ENCODE measurements at places on chromosomes 7 and 10.

GRCh38 chr10:119931871-119932270, 39.3 kb downstream of the SEC23IP start:
- DNase-seq: no peak

GRCh38 chr7:139341776-139342226, 664 bp downstream of the FMC1 start:
- DNase-seq: no peak

GRCh38 chr7:27870595-27870994, 130.6 kb downstream of the TAX1BP1 start:
- DNase-seq: no peak

- DNase-seq: no peak
Observed at GRCh38 chr10:103067956-103068355, 125.1 kb downstream of the NT5C2 start.

GRCh38 chr7:55173671-55174070, 154.9 kb downstream of the EGFR start:
- no peak for DNase-seq

- no peak for DNase-seq
Observed at GRCh38 chr10:73368238-73368637, 9.6 kb upstream of the CFAP70 start.

DNA sequence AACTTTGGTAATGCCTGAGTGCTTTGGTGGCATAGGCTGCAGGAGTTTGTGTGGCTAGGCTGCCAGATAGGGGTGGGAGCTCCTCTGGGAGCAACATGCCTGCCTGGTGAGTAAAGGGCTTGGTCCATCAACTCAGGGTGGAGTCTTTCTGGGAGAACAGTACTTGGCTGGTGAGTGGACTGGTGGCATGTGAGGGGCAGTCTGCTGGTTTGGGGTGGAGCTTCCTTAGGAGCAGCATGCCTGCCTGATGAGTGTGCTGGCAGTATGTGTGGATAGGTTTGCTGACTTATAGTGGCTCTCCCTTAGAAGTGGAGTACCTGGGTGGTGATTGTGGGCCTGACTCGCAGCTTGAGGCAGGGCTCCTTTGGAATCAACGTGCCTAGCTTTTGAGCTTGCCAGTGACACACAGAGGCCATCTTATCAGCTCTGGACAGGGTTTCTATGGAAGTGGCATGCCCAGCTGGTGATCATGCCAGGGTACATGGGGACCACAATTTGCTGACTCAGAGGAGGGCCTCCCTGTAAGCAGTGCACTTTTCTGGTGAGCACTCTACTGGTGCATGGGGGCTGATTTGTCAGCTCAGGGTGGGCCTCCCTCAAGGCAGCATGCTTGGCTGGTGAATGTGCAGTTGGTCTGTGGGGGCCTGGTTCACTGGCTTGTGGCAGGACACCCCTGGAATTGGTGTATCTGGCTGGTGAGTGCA, 35.0 kb upstream of the SRI start:
- DNase-seq: no peak

- peak; percentile 2 for DNase-seq
Observed at GRCh38 chr10:44386546-44387052, 1.7 kb upstream of the CXCL12 start.

- no peak for DNase-seq
Observed at GRCh38 chr10:60677531-60678129, 100.6 kb upstream of the CDK1 start.

- no peak for DNase-seq
Observed at GRCh38 chr10:1477578-1477977, 259.7 kb downstream of the ADARB2 start.

- no peak for DNase-seq
Observed at GRCh38 chr10:112374724-112375541, 1.0 kb downstream of the ACSL5 start.

DNA sequence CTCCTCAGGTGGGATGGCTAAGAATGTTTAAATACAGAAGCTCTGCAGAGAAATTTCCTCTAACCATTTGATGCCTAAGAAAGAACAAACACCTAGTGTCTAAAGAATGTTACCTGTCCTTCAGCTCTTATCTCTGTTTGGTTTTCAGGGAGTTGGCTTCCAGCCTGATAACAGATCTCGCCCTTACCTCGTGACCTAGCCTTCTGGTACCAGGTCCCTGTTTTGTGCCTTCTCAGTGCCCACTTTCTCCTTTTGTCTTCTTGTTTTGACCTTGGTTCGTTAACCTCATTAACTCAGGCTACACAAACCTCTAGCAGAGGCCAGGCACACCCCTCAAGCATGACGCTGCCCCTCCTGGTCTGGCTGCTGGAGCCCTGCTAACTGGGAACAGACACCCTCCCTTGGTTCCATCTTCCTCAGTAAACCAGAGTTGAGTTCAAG, 16.1 kb upstream of the RAB11FIP2 start:
- DNase-seq: no peak

GRCh38 chr10:3681642-3682554, 103.1 kb downstream of the KLF6 start:
- no peak for DNase-seq

- no peak for DNase-seq
Observed at GRCh38 chr10:1311726-1312125, 255.5 kb downstream of the WDR37 start.

GRCh38 chr10:69629519-69629896, 539 bp upstream of the FAM241B start:
- DNase-seq: no peak

DNA sequence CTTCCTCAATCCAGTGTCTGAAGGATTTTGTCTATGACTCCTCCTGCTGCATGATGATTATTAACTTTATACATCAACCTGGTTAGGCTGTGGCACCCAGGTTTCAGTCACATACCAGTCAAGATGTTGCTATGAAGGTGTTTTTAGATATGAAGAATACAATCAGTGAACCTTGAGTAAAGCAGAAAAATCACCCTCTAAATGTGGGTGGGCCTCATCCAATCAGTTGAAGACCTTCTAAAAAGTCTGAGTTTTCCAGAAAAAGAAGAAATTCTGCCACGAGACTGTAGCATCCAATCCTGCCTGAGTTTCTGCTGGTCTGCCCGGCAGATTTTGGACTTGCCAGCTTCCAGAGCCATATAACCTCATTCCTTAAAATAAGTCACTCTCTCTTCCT, 126.1 kb upstream of the FRMD4A start:
- DNase-seq: no peak

DNA sequence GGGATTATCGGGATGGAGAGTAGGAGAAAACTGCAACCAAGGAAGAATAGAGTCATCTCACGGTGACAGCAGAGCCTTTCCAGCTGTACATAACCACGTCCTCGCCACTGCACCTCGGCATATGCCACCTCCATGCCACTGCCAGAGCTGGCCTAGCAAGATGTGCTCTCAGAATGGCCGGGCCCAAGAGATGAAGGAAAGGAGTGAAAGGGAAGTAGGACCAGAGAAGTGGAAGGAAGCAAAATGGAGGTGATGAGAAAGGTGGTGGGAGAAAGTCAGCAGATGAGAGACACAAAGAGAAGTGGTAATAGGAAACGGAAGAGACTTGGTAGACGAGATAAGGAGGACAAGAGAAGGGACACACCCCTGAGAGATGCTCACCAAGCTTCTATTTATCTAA, 8.0 kb upstream of the CALU start:
- DNase-seq: no peak

DNA sequence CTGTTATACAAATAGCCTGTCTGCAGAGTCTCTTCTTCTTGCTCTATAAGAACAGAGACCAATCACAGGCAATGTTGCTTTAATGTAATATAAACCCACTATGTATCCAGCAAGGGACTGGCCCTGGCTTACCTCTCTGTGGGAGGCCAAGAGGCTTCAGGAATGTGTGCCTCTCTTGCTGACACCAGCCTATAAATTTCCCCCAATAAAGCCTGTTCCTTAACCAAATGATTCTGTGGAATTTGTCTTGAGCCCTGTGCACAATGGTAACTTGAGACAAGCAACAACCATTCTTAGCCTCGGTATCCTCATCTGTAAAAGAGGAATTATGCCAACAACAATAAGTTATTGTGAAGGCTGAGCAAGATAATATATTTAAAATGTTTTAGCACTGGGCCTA, 563.7 kb downstream of the GRM8 start:
- DNase-seq: no peak

GRCh38 chr7:76340617-76341131, 18.1 kb downstream of the YWHAG start:
- DNase-seq: no peak

- no peak for DNase-seq
Observed at GRCh38 chr7:87147500-87147899, 4.8 kb upstream of the DMTF1 start.

DNA sequence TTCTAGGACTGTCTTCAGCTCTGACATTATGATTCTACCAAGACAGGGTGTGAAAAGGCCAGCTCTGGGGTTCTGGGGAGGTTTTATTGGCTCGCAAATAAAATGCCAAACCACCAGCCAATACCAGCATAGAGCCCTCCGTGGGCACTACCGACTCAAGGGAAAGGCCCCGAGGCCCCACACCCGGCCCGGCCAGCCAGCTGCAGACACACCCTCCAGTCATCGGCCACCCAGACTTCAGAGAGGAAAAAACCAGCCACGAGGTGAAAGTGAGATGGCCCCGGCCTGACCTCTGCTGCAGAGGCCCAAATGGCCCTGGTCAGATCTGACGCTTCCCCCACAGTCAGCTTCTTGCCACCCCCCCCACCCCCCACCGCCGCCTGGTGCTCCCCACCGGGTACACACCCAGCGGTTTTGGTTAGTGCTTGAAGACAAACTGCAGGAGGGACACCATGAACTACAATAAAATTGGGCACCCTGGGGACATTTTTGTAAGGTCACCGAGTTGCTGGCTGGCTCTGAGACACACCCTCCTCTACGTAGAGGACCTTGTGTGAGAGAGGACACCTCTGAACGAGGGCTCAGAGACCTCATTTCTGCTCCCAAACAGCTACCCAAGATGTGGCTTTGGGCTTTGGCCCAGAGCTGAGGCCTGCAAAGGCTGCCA, 79.9 kb downstream of the PRKAG2 start:
- DNase-seq: no peak

- DNase-seq: no peak
Observed at GRCh38 chr7:158018971-158019645, 568.5 kb downstream of the PTPRN2 start.

DNA sequence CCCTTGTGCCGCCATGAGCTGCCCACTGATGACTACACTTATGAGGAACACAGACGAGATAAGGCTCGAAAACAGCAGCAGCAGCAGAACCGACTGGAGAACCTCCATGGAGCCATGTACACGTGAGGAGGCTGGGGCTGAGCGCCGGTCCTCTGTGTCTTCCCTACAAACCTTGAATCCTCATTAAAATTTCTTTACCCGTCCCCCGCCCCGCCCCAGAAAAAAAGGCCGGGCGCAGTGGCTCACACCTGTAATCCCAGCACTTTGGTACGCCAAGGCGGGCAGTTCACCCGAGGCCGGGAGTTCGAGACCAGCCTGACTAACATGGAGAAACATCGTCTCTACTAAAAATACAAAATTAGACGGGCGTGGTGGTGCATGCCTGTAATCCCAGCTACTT, 1.5 kb upstream of the RINT1 start:
- DNase-seq: no peak

DNA sequence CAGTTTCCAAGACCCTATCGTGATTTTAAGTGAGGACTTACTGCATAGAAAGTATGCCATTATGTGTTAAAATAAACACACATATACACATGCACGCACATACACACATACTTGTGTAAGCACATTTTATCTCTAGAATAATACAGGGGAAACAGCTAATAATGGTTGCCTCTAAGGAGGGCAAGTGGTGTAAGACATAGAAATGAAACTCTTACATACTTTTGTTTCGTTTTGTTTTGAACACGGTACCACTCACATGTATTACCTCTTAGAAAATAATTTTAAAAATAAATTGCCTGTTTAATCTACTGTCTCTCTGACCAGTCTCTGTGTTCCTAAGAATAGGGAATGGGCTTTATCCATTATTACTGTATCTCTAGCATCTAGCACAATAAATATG, 49.2 kb downstream of the HERPUD2 start:
- no peak for DNase-seq

DNA sequence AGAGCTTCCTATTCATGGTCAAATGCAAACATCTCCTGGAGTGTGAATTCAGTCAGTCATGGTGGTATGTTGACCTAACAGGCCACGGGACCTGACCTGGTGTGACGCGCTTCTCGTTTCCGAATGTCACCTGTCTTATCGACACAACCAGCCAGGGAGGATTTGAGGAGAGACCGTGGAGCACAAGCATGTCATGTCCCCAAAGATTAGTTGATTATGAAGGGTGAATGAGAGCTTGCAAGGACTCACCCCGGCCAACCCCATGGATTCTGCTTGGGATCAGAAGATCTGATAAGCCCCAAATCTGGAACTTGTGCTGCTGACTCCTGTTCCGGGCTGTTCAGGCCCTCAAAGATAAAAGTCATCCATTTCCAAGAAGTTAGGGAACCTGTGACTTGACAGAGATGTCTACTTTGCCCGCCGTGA, 10.5 kb downstream of the ADRA2A start:
- DNase-seq: no peak

DNA sequence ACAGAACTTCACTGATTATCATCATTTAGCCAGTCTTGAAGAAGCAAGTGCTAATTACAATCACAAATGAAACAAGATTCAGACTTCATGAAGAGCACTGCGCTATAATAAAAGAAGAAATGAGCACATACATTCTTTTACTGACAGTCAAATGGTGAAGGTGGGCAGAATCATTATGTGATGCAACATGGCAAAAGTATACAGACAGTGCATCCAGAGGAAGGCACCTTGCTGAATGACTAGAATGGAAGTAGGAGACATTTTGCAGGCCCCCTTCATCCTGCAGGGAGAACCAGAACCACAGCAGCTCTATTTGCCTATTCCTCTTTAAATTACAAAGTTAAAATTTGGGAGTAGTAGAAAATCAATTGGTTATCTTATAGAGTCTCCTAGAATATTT, 31.0 kb upstream of the CC2D2B start:
- no peak for DNase-seq

DNA sequence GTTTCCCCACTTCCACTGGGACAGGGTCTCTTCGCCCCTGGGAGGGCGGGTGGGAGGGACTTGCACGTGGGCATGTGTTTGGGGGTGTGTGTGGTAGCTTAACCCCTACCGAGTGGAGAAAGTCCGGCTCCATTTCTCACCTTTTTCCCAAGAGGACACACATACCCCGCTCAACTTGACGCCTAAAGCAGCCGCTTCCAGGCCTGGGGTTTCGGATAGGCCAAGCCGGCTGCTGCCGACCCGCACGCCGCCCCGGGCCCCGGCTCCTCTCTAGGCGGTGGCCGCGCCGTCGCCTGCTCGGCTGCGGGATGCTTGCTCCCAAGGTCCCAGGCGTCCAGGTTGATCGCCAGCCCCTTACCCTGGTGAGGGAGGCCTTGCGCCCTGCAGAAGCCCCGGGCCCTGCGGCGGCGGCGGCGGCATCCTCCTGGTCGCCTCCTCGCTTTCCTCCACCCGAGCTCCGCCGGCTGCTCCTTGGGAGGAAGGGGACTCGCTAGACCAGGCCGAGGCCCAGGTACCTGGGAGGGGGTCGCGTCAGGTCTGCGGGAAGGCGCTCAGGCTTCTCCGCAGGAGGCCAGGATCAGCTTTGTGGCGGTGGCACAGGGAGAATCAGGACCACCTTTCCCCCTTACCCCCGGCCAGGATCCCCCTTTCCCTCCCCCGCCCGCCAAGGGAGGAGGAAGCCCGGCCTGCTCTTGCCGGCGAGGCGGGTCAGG, 3.2 kb upstream of the GATA3 start:
- DNase-seq: no peak

Measured in NCI-H2029 treated with DMSO at 0.1 percent for 48 hours (cell line).